ENCODE measurements at places on chromosomes 7 and 10.

GRCh38 chr7:146414937-146415336 lies 298.3 kb downstream of the CNTNAP2 start:
- H3K36me3 ChIP-seq = no peaks in the 10 kb centered on the region
- no peaks in the 10 kb centered on the region for H3K27me3 ChIP-seq
- no peaks in the 10 kb centered on the region for H3K4me1 ChIP-seq
- H3K4me3 ChIP-seq = no peak overlapping the region

GRCh38 chr7:4325732-4326131 lies 356.4 kb upstream of the FOXK1 start:
- no peak overlapping the region for H3K4me3 ChIP-seq
- no peak for DNase-seq
- H3K4me1 ChIP-seq = no peaks in the 10 kb centered on the region
- H3K27ac ChIP-seq = no peak overlapping the region
- H3K27me3 ChIP-seq = no peaks in the 10 kb centered on the region

GRCh38 chr7:94421681-94422080 lies 27.0 kb downstream of the COL1A2 start:
- no peak for DNase-seq
- peaks cover 1% of the 10 kb centered on the region for H3K36me3 ChIP-seq
- H3K27me3 ChIP-seq = no peaks in the 10 kb centered on the region
- no peak overlapping the region for H3K27ac ChIP-seq
- H3K4me3 ChIP-seq = no peak overlapping the region
- H3K4me1 ChIP-seq = peaks cover 2% of the 10 kb centered on the region

GRCh38 chr7:73683788-73684693 lies 644 bp downstream of the BUD23 start:
- H3K36me3 ChIP-seq = peaks cover 10% of the 10 kb centered on the region
- peaks cover 23% of the 10 kb centered on the region for H3K4me1 ChIP-seq
- DNase-seq = no peak
- peak overlapping the region; percentile 94 for H3K27ac ChIP-seq
- no peaks in the 10 kb centered on the region for H3K27me3 ChIP-seq

GRCh38 chr10:43267811-43268210 lies 946 bp upstream of the RASGEF1A start:
- no peaks in the 10 kb centered on the region for H3K4me1 ChIP-seq
- no peaks in the 10 kb centered on the region for H3K36me3 ChIP-seq
- no peak for DNase-seq
- H3K4me3 ChIP-seq = peak overlapping the region; percentile 66
- H3K27ac ChIP-seq = no peak overlapping the region

- no peak overlapping the region for H3K4me3 ChIP-seq
- no peak for DNase-seq
- H3K4me1 ChIP-seq = peaks cover 5% of the 10 kb centered on the region
- no peak overlapping the region for H3K27ac ChIP-seq
- H3K27me3 ChIP-seq = no peaks in the 10 kb centered on the region
These were observed 56.2 kb upstream of the A1CF start for GRCh38 chr10:50941629-50942028.

DNA sequence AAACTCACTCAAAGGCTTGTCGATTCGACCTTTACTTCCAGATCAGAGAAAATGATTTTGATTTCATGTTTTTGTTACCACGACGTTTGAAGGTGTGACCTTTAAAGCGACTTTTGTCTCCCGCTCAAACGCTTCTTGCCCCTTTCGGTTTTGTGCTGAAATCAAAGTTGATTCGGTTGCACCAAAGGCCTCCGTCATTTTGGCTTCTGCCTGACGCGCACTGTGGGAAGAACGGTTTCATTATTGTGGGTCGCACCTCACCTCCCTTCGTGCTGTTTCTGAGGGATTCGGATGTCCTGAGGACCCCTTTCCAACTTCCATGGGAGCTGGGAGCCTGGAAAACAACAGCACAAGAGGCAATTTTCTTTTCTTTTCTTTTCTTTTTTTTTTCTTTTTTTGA lies 176.9 kb downstream of the DNAJB6 start:
- no peak for DNase-seq
- H3K4me3 ChIP-seq = no peak overlapping the region
- H3K27ac ChIP-seq = no peak overlapping the region
- H3K4me1 ChIP-seq = no peaks in the 10 kb centered on the region

- H3K4me3 ChIP-seq = no peak overlapping the region
- no peak for DNase-seq
- no peak overlapping the region for H3K27ac ChIP-seq
- peaks cover 54% of the 10 kb centered on the region for H3K4me1 ChIP-seq
- H3K36me3 ChIP-seq = peaks cover 15% of the 10 kb centered on the region
These were observed 59.3 kb downstream of the CTBP2 start for GRCh38 chr10:125101049-125101448.

DNA sequence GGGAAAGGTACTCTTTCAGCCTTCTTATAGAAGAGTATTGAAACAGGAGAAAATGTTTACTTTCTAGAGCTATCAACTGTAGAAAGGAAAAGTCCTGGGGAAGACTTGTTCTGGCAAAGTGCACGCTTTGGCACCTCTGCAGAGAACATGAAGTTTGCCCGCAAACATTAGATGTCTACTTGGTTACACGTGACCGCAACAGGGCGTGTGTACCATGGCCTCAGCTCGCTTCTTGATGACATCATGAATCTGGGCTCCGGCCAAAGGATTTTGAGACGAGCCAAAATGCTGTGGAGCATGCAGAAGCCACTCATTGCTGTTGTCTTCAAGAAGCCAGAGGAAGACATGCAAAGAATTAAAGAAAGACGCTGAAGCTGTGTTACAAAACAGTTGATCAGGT lies 8.6 kb upstream of the TAS2R60 start:
- peaks cover 6% of the 10 kb centered on the region for H3K4me1 ChIP-seq
- no peaks in the 10 kb centered on the region for H3K36me3 ChIP-seq
- no peak for DNase-seq
- H3K27me3 ChIP-seq = peaks cover under 1% of the 10 kb centered on the region
- no peak overlapping the region for H3K27ac ChIP-seq
- H3K4me3 ChIP-seq = no peak overlapping the region

DNA sequence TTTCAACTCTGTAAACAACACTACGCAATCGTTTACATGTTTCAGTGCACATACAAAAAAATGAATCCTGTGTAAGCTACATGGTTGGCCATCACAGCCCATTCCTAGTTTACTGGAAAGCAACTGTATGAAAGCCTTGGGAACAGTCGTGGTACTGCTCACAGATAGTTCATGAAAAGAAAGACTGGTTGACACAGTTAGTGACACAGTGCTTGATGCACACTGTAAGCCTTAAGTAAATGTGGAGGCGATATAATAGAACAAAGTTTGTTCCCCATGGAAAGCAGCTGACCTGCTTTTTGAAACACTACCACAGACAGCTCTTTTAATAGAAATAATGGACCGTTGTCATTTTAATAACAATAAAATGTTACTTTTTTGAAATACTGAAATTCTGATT lies 5.1 kb downstream of the CACNA2D1 start:
- H3K4me3 ChIP-seq = no peak overlapping the region
- H3K27me3 ChIP-seq = peaks cover 22% of the 10 kb centered on the region
- no peaks in the 10 kb centered on the region for H3K36me3 ChIP-seq
- no peak overlapping the region for H3K27ac ChIP-seq

DNA sequence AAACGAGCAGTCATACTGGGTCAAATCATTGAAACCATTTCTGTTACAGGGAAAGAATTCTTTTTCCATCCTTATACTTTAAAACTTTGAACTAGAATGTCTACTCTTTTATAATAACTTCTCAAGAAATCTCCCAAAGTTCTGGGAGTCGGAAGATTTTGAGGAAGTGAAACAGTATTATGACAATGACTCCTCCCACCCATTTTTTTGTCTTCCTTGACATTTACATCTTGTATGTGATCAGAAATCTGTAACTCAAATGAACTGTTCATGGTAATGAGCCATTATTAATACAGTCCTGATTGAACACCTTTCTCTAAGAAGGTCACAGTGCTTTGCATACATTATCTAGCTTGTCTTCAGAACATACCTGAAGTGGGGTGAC lies 227.4 kb downstream of the CELF2 start:
- DNase-seq = no peak
- H3K27me3 ChIP-seq = peaks cover 5% of the 10 kb centered on the region
- no peaks in the 10 kb centered on the region for H3K4me1 ChIP-seq
- H3K27ac ChIP-seq = no peak overlapping the region
- H3K36me3 ChIP-seq = no peaks in the 10 kb centered on the region
- no peak overlapping the region for H3K4me3 ChIP-seq

Measured in progenitor cell of endocrine pancreas (in vitro differentiated cells).